ENCODE measurements at places on chromosomes 13 and 19.
A peak's percentile ranks its signal among the peaks of the same experiment; 100 is the strongest.

DNA sequence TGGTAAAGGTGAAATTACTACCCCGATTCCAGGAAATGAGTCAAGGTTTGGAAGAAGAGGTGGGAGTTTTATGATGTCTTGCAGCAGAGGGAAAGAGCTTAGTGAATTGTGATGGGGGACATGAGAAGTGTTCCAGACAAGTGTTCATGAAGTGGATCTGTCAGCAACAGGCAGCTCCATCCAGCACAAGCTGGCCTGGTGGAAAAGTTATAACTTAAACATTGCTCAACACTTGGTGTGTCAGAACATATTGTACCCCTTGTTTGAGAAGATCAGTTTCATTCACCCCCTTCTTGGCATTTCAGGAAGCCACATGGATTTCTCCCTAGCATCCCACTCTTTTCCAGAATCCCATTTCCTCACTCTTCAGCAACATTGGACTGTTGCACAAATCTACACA is 222.0 kb downstream of the B3GLCT start:
- DNase-seq: no peak

GRCh38 chr19:4636151-4636717 is 3.1 kb upstream of the TNFAIP8L1 start:
- peak; percentile 42 for DNase-seq

DNA sequence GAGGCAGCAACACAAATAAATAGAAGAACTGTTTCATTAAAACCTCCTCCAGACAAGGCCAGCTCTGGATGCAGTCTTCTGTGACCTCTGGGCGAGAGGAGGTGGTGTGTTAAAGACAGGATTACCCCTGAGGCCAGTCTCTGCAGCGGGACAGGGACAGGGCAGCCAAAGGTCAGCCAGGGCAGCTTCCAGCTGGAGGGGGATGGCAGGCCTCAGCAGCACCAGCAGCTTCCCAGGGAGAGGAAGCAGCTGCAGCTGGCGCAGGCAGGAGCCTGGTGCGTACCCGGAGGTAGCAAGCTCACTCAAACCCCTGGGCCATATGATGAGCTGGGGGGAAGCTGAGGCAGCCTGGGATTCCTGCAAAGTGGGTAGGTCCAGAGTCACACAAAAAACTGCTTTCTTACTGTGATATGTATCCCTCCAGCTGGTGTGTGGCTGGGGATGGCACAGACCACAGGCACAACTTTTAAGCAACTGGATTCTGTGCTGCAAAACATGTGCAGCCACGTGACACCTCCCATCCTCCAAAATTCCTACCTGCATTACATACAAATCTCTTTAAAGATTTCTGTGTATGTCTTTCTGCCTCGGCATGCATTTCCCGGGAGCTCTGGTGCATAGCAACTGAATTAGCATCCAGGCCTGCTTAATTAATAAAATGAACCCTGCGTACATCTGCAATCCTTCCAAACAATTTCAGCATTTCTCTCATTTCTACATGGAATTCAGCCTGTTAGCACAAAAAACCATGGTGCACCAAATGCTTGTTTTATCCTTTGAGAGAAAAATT is 238.3 kb upstream of the MAB21L1 start:
- no peak for DNase-seq

- DNase-seq: no peak
These were observed 43.9 kb upstream of the FRY start for GRCh38 chr13:31987535-31988170.

DNA sequence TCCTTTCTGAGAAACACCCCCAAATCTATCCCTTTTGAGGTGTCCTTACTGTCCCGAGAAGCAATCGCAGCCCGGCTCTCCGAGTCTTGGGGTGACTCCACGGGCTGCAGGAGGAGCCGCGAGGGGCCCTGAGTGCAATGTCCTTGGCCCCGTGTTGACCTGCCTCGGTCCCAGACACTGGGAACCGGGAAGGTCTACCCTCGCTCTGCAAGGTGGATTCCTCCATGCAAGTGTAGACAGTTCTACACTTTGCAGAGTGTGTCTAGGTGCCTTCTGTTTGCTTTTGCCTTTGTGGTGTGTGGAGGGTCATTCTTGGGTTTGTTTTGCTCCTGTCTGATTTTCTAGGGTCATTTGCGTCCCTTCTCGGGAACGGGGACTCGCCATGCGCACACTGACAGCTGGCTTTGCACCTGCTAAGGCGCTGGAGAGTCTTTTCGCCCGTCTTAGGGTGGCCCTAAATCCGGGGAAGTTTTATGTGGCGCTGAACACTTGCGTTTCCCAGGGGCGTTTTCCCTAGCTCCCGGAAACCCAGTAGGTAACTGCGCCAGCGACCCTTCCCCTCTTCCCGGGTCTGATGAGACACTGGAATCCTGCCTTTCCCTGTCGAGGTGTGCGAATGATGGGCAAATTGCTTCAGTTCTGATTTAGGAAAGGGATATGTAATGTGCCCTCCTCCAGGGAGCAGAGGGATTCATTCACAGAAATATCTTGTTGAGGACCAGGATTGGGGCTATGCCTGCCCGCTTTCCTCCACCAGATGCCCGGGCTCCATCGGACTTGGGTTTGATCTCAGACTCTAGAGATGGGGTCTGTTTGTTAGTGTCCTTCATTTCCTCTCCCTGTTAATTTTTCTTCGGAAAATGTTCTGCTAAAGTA is 755 bp downstream of the SERTM1 start:
- DNase-seq: no peak

GRCh38 chr13:94291631-94292322 is 187.7 kb downstream of the DCT start:
- DNase-seq: no peak

GRCh38 chr13:47835470-47836228 is 165.4 kb downstream of the SUCLA2 start:
- DNase-seq: no peak

- no peak for DNase-seq
These were observed 102.7 kb downstream of the DCLK1 start for GRCh38 chr13:36028359-36029025.

- no peak for DNase-seq
These were observed 5.3 kb downstream of the USHBP1 start for GRCh38 chr19:17259118-17259780.

DNA sequence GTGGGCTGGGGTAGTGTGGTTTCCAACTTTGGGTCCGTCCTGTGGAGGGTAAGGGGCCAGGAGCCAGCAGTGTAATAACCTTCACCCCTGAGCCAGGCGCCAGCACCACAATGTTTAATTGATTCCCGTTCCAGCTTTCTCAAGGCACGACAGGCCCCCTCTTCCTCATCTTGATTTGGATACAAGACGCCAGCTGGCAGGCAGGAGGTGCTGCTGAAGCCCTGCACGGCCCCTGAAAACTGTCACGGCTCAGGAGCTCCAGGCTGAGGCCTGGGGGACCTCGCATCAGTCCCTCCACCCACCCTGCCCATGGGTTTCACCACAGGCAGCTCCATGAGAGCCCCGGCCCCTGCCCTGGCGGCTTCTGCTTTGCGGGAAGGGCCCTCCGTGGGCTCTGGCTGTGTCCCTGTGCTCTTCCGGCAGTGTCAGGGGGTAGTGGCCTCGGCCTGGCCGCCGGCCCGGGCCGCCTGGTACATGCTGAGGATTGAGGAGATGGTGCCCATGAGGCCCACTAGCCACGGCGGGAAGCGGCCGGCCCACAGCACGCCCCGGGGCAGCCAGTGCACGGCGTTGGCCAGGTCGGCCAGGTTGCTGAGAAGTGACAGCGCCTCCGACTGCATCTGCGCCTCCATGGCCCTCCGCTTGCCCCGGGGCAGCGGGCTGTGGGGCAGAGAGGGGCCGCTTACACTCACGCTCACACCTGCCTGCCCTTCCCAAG is 11.9 kb downstream of the PEX11G start:
- no peak for DNase-seq

Measured in fibroblast of gingiva (primary cell).